ENCODE measurements at places on chromosomes 12 and 14.

DNA sequence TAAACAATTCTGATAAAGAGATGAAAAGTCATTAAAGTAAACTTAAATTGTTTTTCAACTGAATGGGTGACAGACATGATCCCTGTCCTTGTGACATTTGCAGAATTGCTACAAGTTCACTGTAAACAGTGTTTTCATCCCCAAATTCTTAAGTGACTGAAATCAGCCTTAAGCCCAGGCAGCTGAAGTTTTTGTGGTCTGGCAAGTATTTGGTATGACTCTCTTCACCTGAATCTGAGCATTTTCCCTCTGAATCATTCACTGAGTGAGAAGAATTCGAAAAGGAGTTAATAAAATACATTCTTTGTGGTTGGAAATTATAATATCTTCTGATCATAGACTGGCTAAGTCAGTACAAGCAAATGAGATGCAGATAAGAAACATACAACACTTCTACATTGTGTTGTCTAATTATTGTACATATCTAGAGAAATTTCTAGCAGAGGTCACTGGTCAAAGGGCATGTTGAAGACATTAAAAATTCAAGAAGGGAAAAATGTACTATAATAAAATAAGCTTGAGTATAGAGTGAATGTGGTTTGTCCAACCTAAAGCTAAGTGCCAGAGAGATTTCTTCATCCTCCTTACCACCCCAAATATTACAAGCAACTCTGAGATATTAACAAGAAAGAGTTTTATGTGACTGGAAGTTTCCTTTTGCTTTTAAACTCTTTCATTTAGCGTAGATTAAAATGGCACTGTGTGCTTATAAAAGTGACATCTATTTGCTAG is 177.8 kb upstream of the DIO2 start:
- no peak for DNase-seq

- no peak for DNase-seq
Measured at GRCh38 chr12:23895792-23896218, 53.7 kb downstream of the SOX5 start.

DNA sequence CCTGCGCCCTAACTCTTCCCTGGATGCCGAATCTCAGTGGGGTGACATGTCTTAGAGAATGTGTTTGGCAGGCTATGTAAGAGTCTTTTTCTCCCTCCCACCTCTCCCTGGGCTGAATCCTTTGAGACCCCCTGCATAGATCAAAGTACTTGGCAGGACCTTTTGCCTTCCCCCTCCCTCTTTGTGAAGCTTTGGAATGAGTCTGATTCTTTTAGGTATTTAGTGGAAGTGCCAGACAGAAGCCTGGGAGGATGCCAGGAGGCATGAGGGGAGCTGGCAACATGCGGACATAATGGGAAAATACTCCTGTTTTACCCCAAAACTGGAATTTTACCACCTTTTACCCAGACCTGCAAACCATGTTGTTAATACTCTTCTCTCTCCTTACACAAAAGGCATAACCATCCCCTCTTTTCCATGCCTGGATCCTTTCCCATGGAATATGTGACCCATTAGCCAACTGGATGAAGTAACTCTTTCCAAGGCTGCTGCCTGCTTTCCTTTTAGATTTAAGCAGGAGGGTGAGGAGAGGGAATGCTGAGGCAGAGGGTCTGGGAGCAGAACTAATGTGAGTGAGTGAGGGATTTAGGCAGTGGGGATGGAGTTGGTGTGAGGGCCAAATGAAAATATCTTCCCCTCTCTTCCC is 41.7 kb downstream of the TTLL5 start:
- DNase-seq: peak; percentile 50

GRCh38 chr12:102921240-102921639 is 4.2 kb upstream of the PAH start:
- DNase-seq: no peak

GRCh38 chr12:52692254-52692653 is 11.1 kb downstream of the KRT77 start:
- DNase-seq: no peak

- DNase-seq: no peak
Measured at GRCh38 chr14:54936816-54937215, 34.2 kb upstream of the GCH1 start.

DNA sequence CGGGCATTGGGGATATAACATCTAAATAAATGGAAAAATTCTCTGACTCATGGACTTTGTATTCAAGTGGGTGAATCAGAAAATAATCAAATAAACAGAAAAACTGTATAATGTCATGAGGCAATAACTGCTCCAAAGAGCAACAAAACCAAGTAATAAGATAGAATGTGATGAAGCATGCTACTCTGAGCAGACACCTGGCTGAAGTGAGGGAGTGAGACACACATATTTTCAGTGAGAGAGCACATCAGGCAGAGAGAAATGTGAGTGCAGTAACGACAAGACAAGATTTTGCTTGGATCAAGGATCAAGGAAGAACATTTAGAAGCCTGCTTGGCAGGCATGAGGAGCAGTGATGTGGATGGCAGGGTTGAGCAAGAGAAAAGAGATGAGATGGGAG is 75.8 kb upstream of the CCDC91 start:
- DNase-seq: no peak

All from right forelimb (tissue), 1 donor.